H7 (cell line): ENCODE measurements at places on chromosomes 6 and 20.

- peak; percentile 68 for DNase-seq
These were observed 32.3 kb downstream of the IRF4 start for GRCh38 chr6:423799-424345.

DNA sequence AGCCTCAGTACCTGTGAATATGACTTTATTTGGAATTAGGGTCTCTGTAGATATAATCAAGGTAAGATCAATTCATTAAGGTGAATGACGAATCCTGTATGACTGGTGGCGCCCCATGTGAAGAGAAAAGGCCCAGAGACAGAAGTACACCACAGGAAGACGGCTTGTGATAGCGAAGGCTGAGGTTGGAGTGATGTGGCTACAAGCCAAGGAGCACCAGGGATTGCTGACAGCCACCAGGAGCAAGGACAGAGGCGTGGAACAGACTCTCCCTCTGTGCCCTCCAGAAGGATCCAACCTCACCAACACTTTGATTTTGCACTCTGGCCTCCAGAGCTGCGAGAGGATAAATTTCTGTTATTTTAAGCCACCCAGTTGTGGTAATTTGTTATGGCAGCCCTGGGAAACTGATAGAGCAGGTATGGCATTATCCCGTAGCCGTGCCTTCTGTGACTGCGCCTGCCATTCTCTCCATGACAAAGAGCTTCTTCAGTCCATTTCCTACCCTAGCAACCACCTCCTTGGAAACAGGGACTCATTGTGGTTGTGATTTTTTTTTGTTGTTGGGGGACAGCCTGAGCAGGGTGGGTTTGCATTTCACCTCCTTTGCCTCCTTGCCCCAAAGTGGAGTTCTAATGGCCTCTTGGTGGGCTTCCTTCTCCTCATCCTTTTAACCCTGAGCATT, 29.6 kb downstream of the PTK7 start:
- no peak for DNase-seq

- no peak for DNase-seq
These were observed 43.3 kb downstream of the SOX4 start for GRCh38 chr6:21636876-21637275.

GRCh38 chr20:44646641-44647274, 4.7 kb downstream of the ADA start:
- no peak for DNase-seq

DNA sequence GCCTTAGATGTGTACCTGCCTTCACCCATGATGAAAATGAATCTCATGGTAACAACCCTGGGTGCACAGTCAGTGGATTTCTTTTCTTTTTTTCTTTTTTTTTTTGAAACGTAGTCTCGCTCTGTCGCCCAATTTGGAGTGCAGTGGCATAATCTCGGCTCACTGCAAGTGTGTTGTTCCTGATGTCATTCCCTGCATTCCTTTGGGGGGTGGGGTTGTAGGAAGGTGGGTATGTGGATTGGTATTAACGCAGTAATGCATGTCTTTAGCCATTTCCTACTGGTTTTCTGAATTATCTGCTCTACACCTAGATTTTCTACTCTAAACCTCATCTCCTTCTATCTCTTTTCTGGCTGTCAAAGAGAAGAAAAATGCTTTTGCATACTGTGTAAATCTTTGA, 146.6 kb downstream of the RNF144B start:
- DNase-seq, result peak; percentile 21

GRCh38 chr6:138465007-138465645, 34.2 kb downstream of the NHSL1 start:
- no peak for DNase-seq

- DNase-seq, result peak; percentile 76
These were observed 5.8 kb downstream of the GABBR1 start for GRCh38 chr6:29626948-29627754.

- peak; percentile 32 for DNase-seq
These were observed 2.2 kb downstream of the PRRC2A start for GRCh38 chr6:31622684-31623091.

DNA sequence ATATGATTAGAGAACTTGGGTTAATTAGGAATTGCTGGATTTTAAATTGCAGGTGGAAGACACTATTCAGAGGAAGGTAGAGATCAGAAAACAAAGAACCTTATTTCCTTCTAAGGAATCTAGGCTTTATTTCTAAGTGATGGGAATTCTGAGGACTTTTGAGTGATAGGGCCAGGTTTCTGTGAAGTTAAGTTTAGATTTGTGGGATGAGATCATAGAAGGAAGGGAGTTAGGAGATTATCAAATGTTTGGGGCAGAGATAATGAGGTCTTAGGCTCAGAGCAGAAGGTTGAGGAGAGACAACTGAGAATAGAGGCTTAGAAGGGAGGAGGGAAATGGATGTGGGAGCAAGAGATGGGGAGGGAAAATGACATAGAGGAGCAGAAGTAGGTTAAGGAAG, 109.7 kb upstream of the MMS22L start:
- DNase-seq, result no peak

- no peak for DNase-seq
These were observed 29.8 kb downstream of the FAM83B start for GRCh38 chr6:54876365-54876764.
